ENCODE measurements at places on chromosomes 12 and 14. TPM values are rescaled to one million over a fixed set of nuclear protein-coding genes. Genes with fewer than 3 reads are reported as not detected.

Gene LRCOL1
- not detected for total RNA-seq

Gene RPGRIP1
- not detected for total RNA-seq

Gene CLEC2A
- 0.25 TPM for total RNA-seq

Gene ANKS1B
- total RNA-seq, result 242 TPM
